ENCODE measurements at places on chromosomes 13 and 19.

- no peak for DNase-seq
Measured at GRCh38 chr19:6967967-6968366, 53.3 kb downstream of the MBD3L2B start.

DNA sequence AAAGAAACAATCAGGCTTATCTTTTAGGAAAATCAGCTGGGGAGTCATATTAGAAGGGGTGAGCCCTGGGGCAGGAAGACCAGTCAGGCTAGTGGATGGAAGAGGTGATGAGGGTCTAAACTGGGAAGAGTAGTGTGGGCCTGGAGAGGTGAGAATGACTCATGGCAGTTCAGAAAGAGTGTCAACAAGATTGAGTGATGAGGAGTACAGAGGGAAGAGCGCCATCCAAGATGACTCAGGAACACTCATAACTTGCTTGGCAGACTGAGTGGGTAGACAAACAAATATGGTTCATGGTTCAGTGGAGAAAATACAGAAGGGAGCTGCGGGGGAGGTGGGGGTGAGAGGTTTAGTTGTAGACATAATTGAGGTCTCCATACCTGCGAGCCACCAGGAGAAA is 17.3 kb upstream of the CLDN10 start:
- DNase-seq: no peak

- peak; percentile 73 for DNase-seq
Measured at GRCh38 chr13:99086267-99087097, 108.6 kb upstream of the DOCK9 start.

DNA sequence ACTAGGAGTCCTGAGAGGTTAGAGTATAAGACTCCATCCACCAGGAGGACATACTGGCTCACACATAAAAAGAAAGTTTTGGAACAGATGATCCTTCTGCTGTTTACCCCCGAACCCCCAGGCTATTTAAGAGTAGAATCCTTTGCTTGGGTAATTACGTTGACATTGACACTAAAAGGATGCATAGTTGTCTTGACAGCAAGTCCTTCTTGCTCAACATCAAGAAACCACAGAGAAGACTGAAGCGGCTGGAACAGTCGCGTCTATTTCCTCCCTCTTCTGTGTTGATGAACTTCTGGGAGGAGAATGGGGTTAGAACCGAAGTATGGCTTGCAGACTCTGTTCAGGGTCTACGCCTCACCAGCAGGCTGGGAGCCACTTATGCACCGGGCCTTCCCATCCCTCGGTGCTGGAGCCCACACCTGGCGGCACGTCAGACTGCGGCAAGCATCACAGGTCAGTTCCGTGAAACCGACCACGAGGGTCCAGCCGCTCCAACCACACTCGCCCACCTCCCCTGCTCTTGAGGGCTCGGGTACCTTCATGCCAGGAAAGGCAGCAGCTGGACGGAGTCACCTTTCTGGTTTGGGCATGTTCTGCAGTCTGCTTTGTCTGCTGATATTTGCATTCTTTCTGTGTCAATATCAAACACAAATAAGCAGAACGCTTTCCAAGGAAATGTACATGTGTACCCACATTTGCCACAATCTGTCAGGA is 42.4 kb upstream of the RANBP3 start:
- no peak for DNase-seq

DNA sequence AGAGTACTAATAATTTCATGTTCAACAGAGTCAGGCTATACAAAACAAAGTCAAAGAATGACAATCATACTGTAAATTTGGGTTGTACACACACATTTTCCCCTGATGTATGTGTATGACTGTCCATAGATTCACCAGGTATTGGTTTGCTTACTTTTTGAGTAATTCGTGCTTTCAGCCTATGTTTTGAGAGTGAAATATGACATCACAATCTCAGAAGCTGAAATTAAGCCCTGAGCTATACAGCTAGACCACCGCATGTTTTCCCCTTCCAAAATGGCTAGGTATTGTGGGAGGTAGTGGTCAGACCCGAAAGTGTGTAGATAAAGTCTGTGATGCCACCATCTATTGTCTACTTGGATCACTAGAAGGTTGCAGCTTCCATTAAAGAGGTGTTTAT is 102.8 kb downstream of the KATNAL1 start:
- DNase-seq: no peak

- no peak for DNase-seq
Measured at GRCh38 chr19:7932276-7932929, 6.5 kb upstream of the CTXN1 start.

DNA sequence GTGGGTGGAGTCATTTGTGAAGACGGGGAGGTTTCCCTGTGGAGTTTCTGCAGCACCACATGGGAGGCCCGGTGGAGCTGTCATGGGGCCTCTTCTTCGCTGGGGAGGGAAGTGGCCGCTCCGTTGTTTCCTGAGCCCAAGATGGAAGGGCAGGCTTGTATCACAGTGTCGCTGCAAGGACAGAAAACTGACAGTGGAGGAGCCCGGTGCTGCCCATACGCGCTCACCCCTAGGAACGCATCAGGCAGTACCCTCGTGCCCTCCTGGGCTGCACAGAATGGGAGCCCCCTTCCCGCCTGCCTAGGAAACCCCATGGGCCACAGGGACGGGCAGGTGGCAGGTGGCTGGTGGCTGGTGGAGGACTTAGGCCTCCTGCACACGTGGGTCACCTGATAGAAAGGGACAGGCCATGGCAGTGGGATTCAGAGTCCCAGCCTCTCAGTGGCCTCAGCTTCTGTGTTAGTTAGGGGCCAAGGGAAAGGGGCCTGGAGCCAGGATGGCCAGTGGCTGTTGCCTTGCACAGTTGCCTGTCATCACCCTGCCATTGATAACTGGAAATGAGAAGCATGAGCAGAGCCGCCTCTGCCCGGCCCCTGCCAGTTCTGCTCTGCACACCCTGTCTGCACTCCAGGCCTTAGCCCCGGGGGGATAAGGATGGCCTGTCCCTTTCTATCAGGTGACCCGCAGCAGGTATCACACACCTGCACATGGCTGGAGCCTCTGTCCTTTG is 7.6 kb downstream of the COL4A2 start:
- no peak for DNase-seq

GRCh38 chr13:28659621-28659970 is 666 bp downstream of the POMP start:
- DNase-seq: peak; percentile 67

- no peak for DNase-seq
Measured at GRCh38 chr19:4516199-4516938, 1.9 kb downstream of the PLIN4 start.

GRCh38 chr13:103730407-103730806 is 664.2 kb upstream of the SLC10A2 start:
- no peak for DNase-seq

DNA sequence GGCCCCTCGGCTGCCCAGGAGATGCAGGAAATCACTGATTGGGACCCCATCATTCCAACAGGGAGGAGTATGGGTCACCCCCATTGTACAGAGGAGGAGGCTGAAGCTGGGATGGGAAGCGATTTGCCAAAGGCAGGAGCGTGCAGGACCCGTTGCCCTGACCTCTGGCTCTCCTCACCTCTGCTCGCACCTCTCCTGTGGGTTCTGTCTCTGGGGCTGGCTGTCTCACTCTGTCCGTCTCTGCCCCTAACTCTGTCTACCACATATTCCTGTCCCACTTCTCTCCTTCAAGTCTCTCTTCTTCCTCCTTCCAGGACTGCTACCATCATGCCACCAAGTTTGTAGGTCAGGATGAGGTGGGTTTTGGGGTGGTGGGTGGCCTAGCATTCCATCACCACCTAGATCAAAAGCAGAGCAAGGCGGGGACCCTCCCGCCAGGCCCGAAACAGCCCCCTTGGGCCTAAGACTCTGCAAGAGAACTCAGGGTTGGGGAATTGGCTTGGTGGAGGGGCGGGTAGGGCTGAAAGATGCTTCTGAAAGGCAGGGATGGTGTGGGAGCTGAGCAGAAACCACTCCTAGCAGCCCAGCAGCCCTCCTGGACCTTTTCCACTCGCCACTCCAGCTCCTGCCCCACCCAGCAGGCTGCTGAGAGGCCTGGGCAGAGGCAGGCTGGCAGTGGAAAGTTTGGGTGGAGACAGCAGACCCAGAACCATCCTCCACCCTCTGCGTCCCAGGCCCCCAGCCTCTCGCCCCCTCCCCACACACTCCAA is 1.0 kb upstream of the LGALS7 start:
- no peak for DNase-seq

- DNase-seq: no peak
Measured at GRCh38 chr13:101673360-101674105, 221.1 kb downstream of the ITGBL1 start.

- no peak for DNase-seq
Measured at GRCh38 chr19:21626924-21627697, 121.7 kb downstream of the ZNF429 start.

DNA sequence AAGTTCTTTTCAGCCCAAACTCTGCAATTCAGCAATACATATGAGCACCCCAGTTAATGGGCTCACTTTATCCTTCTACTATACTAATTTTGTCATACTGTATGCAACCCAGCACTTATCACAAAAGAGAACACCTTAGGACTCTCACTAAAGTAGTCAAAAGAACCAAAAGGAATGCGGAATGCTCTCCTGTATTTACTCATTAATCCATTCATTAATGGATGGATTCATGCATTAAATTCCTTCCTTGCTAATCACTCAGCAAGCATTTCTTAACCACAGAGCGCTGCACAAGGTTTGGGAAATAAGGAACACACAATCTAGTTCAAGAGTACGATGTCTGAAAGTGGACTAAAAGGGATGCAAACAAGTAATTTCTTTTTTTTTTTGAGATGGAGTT is 12.8 kb upstream of the DOCK9 start:
- DNase-seq: no peak

- no peak for DNase-seq
Measured at GRCh38 chr19:41248895-41249294, 15.3 kb upstream of the HNRNPUL1 start.

DNA sequence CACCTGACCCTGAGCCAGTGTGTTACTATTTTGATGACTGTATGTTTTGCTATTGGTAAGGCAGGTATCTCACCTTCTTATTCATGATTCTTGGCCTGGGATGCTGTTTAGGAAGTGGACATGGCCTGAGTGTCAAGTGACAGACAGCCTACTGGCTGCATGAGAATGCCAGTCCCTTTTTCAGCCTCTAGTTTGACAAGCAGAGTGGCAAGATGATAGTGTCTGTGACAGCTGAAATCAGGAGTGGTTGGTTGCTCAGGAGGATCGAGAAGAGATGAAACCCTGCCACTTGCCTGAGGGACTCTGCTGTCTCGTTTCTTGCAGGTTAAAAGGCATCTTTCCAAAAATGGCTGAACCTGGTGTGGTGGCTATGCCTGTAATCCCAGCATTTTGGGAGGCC is 7.1 kb upstream of the ELOF1 start:
- DNase-seq: no peak

GRCh38 chr19:19426799-19427198 is 21.3 kb downstream of the GATAD2A start:
- no peak for DNase-seq

- peak; percentile 5 for DNase-seq
Measured at GRCh38 chr19:34096020-34096915, 76.0 kb upstream of the LSM14A start.

DNA sequence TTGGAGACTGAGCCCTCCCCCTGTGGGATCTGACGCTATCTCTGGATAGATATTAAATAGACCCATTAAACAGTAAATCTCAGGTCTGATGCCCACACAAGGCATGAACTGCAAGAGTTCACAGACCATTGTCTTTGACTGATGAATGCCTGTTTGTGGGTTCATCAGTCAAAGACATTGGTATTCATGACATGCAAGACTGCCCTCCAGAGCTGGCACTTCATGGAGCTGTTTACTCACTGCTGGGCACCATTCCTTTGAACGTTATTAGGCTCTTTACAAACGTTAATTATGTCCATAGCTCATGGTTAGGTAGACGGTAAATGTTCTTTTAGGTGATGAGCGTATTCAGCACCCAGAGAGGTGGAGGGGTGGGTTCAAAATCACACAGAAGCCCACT is 111.8 kb upstream of the PABPC3 start:
- DNase-seq: no peak

DNA sequence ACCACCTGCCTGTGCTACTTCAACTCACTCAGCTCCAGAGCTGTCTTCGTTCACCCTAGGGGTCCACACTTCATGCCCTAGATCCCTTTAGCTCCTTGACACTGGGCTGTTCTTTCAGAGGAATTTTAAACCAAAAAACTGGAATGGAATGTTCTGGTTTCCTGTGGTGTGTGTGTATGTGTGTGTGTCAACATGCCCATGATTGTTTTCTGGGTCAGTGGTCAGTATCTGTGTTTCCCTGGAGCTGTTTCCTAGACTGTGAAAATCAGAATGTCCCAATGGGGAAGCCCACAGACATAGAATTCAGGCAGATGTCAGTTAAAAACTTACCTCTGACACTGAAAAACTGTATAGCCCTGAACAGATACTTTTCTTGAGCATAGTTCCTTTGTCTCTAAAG is 1.3 kb downstream of the PMIS2 start:
- no peak for DNase-seq

DNA sequence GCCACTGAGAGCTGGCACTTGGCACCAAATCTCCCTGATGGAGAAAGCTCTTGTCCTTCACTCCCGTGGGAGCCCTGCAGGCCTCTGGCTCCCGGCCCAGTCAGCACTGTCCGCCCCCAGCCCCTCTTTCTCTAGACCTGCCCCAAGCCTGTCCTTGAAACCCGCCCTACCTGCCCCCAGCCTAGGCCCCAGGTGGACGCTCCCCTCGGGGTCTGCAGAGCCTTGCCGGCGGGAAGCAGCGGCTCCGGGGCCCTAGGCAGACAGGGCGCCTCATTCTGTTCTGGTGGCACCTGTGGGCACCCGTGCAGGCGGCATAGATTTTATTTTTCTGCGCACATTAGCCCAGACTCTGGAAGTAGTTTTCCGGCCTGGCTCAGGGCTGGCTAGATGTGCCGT is 17.6 kb downstream of the IL17D start:
- no peak for DNase-seq

DNA sequence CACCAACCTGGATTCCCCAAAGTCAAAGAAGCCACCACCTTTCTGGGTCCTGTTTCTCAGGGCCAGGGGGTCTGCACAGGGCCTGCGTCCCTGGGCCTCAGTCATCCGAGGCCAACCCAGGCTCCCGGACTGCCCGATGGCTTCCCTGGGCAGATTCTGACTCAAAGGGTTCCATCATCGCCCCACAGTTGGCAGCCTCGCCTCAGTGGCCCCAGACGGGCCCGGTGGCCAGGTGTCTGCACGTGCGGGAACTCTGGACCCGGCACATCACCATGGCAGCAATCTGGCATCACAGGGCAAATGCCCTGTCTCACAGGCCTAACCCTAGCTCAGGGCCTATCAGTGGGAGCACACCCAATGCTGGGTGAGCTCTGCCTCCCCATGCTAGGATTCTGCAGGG is 2.9 kb downstream of the IGFL1 start:
- no peak for DNase-seq

DNA sequence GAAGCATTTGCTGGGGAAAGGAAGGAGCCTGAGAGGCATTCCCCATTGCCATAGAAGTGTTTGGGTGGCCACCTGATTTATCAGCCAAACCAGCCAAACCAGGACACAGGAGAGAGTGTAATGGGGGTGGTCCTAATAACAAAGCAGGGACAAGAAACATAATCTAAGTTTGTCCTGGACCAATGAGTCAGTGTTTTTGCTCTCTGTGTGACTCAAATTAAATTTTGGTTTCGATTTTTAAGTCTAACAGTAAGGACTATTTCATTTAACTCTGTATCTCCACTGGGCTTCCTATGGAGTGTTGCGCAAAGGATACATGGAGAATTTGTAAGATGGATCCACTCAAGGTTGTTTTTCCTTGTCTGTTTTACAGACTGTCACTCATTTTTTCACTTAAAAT is 19.5 kb upstream of the TRPC4 start:
- DNase-seq: no peak

GRCh38 chr19:13060233-13060963 is 42.3 kb downstream of the LYL1 start:
- DNase-seq: peak; percentile 6

Data from immature natural killer cell (primary cell).